ENCODE measurements at places on chromosomes 1 and 21.

- no peak for DNase-seq
These were observed 4.5 kb downstream of the RPS6KA1 start for GRCh38 chr1:26533951-26534509.

DNA sequence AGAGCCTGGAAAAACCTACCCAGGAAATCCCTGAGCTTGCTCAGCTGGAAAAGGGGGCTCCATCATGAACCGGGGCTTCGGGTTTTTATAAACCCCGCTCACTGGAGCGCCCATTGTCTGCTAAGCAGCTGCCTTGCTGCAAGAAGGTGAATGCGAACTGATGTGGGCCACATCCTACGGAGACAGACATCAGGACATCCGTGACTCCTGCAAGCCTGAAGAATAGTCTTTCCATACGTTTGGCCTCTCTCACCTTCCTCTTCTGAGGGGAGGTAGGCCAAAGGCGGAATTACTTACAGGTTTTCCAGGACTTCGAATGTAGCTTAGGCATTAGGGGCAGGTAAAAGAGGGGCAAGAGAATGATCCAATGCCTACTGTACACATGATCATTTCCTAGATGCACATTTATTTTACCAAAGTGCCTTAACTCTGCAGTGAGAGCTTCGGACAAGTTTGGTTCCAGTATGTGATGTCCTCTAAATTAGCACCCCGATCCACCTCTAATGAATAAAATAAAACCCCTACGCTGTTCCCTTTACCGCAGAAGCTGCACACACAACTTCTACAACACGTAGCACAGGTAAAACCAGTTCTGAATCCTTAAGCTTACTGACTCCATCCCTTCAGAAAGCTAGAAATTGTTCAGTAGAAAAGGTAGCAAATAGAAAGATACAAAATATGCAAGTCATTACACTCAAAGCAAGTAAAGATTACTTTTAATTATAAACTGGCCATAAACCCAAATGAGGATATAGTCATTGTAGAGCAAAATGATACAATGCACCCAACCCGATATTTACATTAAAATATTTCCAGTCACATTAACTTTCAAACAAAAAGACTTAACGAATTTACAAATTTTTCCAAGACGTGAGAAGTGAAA, 866 bp upstream of the SORT1 start:
- no peak for DNase-seq

GRCh38 chr1:221416142-221416541, 325.7 kb downstream of the DUSP10 start:
- DNase-seq, result no peak

GRCh38 chr1:115976062-115976920, at the start of gene SLC22A15:
TSS of gene SLC22A15 (plus strand) at chr1:115976513. CDS start at chr1:115976628, 115 bp downstream.
- DNase-seq, result peak; percentile 64

- no peak for DNase-seq
These were observed 1.7 kb upstream of the ELOA start for GRCh38 chr1:23741609-23742008.

DNA sequence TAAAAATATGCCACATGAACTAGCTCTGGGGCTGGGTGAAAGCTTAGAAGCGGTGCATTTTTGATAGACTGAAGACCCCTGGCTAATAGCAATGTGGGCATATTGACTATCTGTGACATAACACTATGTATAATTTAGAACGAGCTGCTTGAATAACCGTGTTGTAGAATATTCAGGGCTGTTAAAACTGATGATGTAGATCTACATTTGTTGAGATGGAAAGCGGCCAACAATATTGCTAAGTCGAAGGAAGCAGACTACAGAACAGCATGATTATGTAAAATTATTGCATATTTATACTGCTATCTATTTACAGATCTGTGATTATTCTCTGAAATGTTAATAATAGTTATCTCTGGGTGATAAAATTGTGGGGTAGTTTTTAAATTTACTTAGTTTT, 41.1 kb upstream of the BCL10 start:
- DNase-seq, result no peak

- no peak for DNase-seq
These were observed 12.3 kb downstream of the RD3 start for GRCh38 chr1:211479624-211480023.

DNA sequence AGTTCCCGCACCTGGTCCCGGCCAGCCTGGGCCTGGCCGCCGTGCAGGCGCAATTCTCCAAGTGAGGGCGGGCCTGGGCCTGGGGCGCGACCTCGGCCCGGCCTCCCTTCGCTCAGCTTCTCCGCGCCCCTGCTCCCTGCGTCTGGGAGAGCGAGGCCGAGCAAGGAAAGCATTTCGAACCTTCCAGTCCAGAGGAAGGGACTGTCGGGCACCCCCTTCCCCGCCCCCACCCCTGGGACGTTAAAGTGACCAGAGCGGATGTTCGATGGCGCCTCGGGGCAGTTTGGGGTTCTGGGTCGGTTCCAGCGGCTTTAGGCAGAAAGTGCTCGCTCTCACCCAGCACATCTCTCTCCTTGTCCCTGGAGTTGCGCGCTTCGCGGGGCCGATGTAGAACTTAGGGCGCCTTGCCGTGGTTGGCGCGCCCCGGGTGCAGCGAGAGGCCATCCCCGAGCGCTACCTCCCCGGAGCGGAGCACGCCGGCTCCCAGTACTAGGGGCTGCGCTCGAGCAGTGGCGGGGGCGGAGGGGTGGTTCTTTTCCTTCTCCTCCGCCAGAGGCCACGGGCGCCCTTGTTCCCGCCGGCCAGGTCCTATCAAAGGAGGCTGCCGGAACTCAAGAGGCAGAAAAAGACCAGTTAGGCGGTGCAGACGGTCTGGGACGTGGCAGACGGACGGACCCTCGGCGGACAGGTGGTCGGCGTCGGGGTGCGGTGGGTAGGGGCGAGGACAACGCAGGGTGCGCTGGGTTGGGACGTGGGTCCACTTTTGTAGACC, 1.2 kb downstream of the OLIG1 start:
- DNase-seq, result no peak

- DNase-seq, result peak; percentile 68
These were observed 9.6 kb upstream of the RNF223 start for GRCh38 chr1:1083416-1084371.
